ENCODE measurements at places on chromosomes 1 and 21.

GRCh38 chr1:153372571-153372970, 2.9 kb downstream of the S100A12 start:
- DNase-seq, result no peak

DNA sequence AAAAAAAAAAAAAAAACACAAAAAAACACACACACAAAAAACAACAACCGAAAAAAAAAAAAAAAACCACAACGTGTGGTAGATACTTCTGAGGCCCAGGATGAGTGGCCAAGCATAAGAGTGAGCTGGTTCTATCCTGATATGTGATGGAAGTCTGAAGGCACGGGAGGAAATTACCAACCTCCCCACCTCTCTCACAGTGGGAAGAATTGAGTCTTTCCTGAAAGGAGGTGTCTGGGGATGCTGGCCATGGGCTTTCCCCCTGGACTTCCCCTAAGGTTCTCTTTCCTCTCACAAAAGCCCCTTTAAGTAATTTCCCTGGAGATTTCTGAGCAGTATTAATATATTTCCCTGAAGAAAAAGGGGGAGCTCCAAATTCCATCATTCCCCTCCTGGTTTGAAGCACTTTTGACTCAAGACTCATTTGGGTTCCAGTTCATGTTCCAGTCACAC, 5.2 kb downstream of the TMCC2 start:
- no peak for DNase-seq

- DNase-seq, result peak; percentile 31
Observed at GRCh38 chr1:225426395-225427234, 1.2 kb downstream of the LBR start.

DNA sequence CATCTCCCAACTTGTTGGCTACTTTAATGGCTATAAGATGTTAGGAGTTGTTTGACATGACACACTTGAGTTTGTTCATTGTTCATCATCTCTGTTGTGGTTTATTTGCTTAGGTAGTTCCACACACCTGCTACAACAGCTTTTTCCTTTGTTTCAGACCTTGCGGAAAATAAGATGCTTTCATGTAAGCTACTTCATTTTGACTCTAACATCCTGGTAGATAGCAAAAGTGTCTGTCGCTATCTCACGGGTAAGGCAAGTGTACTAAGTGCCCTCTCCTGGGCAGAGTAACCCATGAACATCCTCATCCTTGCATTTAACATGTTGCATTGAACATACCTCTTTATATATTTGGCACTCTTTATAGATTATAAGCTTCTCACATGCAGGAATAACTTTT, 1.6 kb upstream of the OR10T2 start:
- DNase-seq, result no peak

DNA sequence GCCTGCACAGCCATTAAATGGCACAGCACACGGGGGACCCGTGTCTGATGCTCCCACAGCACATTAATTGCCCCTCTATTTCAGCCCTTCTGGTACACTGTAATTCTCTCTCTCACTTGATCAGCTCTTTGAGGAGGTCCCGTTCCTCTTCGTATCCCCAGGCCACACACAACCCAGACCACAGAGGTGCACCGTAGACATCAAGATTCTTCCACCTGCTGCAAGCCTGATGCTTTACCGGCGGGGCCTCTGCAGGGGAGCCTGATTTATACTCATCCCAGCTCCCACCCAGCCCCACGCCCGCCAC, 759 bp downstream of the SMYD3 start:
- DNase-seq, result no peak

Measured in AG20443 (cell line).